Prostate gland (tissue), 2 donors: ENCODE measurements at places on chromosomes 3 and 15.

DNA sequence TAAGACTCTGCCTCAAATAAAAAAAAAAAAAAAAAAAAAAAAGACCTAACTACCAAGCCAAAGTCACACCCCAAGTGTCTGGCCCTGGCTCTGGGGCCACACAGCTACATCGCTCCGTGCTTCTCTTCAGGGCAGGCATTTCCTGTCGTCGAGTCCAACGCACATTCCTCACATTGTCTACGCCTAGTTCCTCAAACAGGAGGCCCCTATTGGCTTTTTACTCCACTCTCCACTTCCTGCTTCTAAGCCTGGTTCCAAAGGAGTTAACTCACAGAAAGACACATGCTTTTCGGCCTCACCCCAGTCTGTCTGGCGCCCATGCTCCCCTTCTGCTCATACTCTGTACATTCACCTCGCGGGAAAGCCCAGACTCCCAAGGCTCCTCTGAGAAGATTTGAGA, 28.8 kb downstream of the KNG1 start:
- no peak for DNase-seq

GRCh38 chr3:58560771-58561311, 16.4 kb downstream of the FAM107A start:
- DNase-seq: no peak

- DNase-seq: no peak
These were observed 148.7 kb upstream of the ATP2B2 start for GRCh38 chr3:10653866-10654611.

DNA sequence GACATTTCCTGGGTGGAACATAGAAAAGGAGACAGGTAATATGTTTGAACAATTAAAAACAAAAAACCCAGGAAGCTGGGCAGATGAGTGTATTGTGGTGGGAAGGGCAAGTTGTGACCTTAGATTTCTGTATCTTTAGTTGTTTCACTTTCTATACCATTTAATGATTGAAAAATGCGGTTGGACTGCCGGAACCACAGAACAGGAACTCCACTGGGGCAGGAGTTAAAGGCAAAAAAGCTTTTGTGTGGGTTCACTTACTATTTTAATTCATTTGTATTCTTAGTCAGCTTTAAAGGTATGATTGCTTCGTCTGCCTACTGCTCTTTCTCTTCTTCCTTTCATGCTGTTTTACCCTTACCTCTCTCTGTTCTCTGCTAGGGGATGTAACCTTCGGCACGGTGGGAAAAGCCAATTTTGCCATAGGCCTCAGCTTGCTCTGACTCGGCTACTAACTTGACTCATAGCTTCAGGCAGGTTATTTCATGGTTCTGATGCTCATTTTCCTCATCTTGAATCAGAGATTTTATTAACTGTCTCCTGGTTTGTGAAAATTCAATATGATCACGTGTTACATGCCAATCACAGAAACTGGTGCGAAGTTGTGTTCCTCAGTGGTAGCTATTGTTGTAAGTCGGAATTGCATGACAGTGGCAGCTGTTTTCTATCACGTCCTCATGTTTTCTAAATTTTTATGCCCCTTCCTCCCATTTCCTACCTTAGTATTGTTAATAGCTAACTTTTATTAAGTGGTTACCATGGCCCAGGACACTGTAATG, 1.6 kb upstream of the MCTP2 start:
- no peak for DNase-seq

GRCh38 chr3:15514663-15515340, 6.7 kb downstream of the COLQ start:
- no peak for DNase-seq

- no peak for DNase-seq
These were observed 71.8 kb downstream of the TMEM44 start for GRCh38 chr3:194561306-194561974.
